ENCODE measurements at places on chromosomes 5 and 9.

GRCh38 chr9:70012569-70012968 lies 31.1 kb upstream of the MAMDC2 start:
- DNase-seq: no peak

DNA sequence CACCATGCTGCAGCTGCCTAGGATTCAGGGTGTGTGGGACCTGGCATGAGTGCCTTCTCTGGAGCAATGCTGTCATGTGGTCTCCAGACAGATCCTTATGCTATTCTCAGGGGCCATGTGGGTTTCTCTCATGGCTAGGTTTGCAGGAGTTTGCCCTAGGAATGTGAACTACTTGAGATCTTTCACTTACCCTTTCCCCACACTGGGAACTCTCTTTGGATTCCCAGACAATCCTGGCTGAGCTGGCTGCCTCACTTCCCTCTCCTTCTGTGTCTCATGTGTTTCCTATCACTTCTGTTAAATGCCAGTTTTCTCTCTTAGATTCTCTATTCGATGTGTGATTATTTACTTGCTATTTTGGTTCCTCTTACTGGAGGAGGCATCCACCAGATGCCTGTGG lies 270.2 kb upstream of the RASA1 start:
- DNase-seq: no peak

DNA sequence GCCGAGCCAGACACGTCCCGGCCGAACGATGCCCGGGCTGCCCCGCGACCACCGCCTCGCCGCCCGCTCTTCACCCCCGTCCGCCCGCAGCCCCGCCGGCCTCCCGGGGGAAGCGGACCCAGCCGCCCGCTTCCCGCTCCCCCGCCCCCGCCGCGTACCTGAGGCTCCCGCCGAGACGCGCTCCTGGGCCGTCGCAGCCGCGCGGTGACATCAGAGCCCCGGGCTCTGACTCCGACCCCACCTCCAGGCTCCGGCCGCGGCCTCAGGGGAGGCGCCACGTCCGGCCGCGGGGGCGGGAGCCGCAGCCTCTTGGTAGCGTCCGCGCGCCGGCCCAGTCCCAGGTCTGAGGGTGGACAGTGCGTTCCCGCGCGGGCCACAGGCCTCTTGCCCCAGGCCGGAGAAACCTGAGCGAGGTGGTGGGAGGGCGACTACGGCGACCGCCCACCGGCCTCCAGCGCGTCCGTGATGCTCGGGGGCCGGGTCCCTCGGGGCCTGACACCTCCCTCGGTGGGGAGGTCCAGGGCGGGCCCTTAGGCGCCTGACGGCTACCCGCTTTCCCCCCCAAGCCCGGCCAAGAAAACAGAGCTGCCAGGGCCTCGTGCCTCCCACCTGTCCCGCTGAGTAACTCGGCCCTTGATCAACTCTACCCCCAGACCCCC lies at the start of gene SHROOM1:
TSS of gene SHROOM1 (minus strand) at position 212 of the 659 bp plus-strand sequence. CDS start 4,507 bp downstream, outside the sequence.
- no peak for DNase-seq

DNA sequence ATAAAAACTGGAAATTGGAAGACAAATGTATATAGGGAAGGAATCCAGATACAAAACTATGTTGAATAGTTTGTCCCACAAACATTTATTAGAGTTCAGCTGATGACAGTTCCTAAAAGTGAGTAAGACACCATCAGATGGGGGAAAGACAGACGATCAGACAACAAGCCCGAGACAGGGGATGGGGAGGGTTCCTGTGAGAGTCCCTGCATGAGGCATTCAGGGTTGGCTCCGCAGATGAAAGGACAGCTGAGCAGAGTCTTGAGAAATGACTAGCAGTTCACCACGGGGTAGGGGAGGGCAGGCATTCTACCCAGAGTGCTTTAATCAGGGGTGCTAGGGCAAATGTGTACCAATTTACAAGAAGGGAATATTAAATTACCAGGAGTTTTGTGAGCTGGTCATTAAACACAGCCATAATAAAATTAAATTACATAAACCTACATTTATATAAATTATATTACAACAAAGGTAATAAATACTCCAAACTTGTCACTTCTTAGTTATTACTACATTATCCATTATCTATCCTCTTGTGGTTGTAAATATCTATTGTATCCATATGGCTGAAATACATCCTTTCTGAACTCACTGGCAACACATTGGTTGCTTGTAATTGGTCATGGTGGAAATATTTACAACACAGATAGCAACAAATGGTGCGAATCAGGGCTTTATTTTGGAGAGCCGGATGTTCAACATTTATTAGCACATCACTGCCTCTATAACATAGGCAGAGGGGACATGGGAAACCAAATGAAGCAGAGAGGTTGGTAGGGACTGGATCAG lies 27.8 kb downstream of the TNFSF15 start:
- no peak for DNase-seq

DNA sequence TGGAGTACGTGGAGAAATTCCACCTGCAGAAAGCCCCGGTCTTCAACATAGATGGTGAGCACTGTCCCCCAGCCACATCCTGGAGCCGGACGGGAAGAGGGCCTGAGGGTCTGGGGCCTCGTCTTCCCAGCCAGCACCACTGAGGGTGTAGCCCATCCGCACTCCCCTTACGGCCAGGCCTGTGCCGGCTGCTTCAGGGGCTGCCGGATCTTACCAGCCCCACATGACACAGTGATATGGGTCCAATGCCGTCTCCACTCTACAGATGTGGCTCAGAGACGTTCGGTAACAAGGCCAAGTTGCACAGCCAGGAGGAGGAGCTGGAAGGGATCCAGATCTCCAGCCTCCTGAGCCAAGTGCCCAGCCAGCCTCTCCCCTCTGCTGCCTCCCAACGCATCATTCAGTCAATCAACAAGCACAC lies 21.3 kb downstream of the GLT6D1 start:
- no peak for DNase-seq

DNA sequence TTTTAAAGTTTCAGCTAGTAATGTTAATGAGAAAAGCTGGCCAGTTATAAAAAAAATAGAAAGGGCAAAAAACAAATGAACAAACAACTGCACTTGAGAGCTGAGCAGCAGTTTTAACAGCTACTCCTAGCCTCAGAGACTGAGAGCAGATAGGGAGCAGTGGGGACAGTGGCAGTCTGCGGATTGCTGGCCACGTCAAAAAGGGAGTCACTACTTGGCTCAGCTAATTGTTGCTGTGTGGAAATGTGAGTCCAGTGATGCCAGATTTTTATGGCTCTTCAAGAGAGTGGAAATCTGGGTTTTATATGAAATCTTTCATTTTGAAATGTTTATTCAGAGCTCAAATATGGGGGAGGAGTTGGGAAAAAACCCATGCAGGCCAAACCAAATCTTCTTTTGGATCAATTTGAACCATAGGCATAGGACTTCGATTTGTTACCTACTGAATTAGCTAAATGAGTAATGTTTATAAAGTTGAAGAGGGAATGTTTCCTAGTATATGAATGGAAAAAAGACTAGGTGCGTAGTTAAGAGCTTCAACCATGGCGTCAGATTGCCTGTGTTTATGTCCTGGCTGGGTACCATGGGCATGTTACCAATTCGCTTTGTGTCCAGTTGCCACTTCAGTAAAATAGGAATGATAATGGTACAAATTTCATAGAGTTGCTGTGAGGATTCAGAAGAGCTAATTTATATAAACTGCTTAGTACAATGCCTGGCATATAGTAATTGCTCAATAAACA lies 102.1 kb downstream of the PAM start:
- DNase-seq: no peak

DNA sequence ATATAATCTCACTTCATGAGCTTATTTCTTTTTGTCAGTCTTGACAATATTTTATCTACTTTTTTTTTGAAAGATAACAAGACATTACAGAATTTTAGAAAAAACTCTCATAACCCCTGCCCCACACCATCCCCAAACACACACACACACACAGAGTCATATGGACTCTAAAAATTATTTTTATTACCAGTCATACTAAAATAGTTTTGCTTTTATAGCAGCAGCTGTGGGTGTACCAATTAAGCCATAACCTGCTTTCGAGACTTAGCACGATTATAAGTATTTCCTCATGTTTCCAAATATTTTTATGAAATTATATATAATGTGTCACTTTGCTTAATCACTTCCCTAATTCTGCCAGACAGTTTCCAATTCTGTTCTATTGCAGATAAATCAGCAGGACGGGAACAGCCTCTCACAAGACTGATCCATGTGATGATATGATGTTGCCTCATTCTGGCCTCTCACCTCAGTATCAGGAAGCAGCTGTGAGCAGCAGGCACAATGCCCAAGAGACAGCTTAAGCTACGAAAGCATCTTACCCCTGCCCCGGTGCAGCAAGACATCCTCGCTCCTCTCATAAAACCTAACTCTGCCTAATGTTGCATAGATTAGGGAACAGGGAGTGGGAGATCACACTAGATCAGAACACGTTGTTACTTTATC lies 7.0 kb downstream of the PDCL start:
- DNase-seq: no peak

- DNase-seq: no peak
Observed at GRCh38 chr9:18447131-18447530, 26.8 kb upstream of the ADAMTSL1 start.

GRCh38 chr5:144284931-144285502 lies 114.3 kb downstream of the KCTD16 start:
- DNase-seq: no peak

DNA sequence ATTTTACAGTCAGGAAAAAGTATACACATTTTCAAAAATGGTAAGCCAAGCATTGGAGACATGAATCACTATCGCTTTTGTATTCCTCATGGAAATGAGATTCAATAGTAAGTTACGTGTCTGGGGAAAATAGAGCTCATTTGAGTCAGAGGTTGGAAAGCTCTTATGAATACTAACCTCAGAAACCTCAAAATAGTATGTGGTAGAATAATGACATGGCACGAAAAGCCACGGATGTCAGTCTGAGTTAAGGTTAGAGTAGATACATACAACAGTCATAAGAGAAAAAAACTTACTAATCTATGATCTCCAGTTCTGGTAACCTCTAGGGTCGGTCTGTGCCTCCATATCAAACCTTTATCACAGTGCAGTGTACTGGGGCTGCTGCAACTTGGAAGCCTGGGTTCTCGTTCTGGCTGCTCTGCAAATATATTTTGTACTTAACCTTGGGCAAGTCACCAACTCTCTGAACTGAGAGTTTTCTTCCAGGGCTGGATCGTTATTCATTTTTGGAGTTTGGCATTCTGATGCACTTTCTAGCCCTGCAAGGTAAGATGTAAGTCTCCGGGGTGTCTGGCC lies 31.8 kb downstream of the MAP1B start:
- no peak for DNase-seq

GRCh38 chr5:139178935-139179334 lies 19.2 kb downstream of the SIL1 start:
- DNase-seq: no peak

- DNase-seq: no peak
Observed at GRCh38 chr5:97480313-97480712, 297.3 kb upstream of the RIOK2 start.

- no peak for DNase-seq
Observed at GRCh38 chr5:107743373-107744000, 72.8 kb upstream of the EFNA5 start.

DNA sequence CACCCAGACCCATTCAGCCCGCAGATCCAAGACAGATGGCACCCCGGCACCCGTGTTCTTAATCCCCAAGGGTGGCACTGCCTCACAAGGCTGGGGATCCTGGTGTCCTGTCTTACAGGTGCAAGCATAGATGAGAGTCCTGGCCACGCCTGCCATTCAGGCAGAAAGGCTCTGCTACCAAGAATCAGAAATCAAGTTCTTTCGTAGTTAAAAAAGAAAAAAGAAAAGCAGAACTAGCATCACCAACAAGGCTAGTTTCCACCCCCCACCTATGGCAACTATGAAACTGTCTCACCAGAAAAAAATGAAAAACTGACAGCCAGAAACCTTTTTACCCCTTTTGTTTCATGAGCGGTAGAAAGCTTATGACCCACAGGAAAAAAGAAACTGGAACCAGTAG lies 170.4 kb downstream of the SYK start:
- no peak for DNase-seq

DNA sequence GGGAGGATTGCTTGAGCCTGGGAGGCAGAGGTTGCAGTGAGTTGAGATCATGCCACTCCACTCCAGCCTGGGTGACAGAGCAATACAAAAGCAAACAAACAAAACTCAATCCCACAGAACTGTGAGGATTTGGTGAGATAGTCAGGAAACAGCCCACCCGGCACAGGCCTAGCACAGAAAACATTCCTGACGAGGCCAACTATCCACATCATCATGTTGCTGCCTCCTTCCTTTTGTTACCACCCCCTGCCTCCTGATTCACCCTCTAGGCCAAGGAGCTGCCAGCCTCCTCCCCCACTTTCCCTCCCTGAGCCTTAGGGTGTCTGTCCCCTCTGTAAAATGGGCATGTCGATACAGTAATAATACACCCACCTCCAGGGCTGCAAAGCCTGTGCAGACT lies 39.0 kb downstream of the STK10 start:
- no peak for DNase-seq

GRCh38 chr9:113523421-113524141 lies 60.1 kb downstream of the RGS3 start:
- no peak for DNase-seq

- DNase-seq: peak; percentile 45
Observed at GRCh38 chr5:67648201-67648671, 451.6 kb upstream of the CD180 start.

DNA sequence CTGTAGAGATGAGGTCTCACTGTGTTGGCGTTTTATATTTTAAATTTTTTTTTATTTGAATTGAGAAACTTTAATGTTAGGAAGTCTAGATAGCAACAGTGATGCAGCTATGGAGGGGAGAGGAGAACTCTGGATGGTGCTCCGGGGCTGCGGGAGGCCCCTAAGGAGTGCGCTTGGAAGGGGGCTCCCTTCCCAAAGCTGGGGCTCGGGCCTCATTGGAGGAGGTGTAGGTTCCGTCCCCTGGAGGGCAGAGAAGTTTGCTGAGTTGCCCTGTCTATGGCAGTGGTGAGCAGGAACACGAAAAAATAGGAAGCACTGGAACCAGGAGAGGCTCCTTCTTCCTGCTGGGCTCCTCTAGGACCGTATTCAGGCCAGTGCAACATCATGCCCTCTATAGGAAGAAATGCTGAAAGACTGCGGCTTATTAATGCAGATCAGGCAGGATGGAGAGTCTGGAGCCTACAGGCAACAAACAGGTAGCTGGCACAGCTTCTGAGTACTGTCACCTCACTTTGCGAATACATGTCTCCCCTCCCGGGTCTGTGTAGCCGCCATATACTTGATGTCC lies 16.1 kb downstream of the AHRR start:
- peak; percentile 93 for DNase-seq

GRCh38 chr5:160377651-160378050 lies 7.2 kb upstream of the C1QTNF2 start:
- DNase-seq: no peak

GRCh38 chr5:115450741-115451140 lies 93.8 kb downstream of the FEM1C start:
- no peak for DNase-seq

- no peak for DNase-seq
Observed at GRCh38 chr9:93084471-93084881, 11.5 kb upstream of the CARD19 start.

GRCh38 chr5:157252711-157253465 lies 13.0 kb upstream of the CYFIP2 start:
- DNase-seq: no peak

Measured in DMS153 (cell line).